ENCODE measurements at places on chromosomes 4 and X. TPM values are rescaled to one million over a fixed set of nuclear protein-coding genes. Genes with fewer than 3 reads are reported as not detected.

GRCh38 chr4:52822972-52823701 is 39.0 kb upstream of the RASL11B start:
- H3K27me3 ChIP-seq = no peaks in the 10 kb centered on the region
- H3K4me3 ChIP-seq = no peak overlapping the region
- H3K27ac ChIP-seq = no peak overlapping the region
- no peaks in the 10 kb centered on the region for H3K4me1 ChIP-seq

CENPVL1 gene
- total RNA-seq = not detected

DNA sequence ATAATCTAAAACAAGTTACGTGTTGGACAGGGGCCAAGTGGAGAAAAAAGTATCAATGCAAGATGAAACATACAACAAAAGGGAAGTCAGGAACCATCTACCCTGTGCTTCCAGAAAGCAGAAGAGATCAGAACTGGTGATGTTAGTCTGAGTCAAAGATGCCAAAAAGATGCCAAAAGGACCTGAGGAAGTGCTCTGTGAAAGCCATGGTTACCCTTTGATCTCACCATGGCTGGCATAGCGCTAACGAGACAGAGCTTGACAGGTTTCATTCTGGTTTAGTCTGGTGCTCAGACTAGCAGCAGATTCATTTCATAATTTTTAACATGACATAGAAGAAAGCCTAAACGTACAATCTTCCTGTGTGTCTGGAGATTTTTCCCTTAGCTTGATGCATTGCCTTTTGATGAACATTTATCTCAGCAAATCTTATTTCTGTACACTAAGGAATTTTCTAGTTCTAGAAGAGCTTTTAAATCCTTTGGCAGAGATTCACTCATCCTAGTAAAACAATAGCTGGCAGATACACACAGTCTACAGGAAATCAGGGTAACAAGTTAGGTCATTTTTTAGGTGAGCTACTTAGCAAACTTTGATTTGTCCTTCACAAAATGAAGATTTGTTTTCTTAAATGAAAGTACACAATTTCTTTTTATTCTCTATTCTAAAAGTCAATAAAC is 87.7 kb downstream of the COL25A1 start:
- H3K27me3 ChIP-seq = peaks cover 3% of the 10 kb centered on the region
- no peak for DNase-seq
- no peak overlapping the region for H3K4me3 ChIP-seq

PDGFRA gene
- total RNA-seq = 0.05 TPM

UGT2A3 gene
- not detected for total RNA-seq

DNA sequence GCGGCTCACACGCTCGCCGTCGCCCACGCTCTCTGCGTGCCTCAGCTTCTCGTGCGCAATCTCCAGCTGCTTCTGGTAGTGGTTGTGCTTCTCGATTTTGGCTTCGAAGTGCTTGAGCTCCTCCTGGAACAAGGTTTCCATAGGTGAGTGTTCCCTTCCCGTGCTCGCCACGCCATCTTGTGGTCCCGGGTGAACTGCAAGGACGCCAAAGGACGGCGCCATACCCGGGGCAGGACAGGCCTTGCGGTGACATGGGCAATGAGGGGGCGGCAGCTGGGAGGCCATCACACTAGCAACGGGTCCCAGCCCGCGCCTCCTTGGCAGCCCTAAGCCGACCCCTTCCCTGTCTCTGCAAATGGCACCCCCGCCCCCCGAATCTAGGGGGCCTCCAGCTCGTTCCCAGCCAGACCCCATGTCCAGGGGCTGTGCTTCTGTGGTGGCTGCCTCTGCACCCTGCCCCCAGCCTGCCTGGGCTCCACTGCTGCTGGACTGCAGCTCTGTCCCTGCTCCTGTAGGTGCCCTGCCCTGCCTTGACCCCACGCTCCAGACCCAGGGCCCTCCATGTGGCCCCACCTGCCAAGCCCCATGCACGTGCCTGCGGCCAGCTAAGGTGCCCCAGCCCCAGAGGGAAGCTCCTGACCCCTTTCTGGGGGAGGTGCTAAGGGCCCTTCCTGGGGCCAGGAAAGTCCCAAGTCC is 17.3 kb downstream of the LRPAP1 start:
- no peaks in the 10 kb centered on the region for H3K27me3 ChIP-seq
- no peak overlapping the region for H3K27ac ChIP-seq
- peak; percentile 57 for DNase-seq
- H3K36me3 ChIP-seq = no peaks in the 10 kb centered on the region
- no peak overlapping the region for H3K4me3 ChIP-seq

PLAC8 gene
- 10.0 TPM for total RNA-seq

GRCh38 chrX:132041015-132041414 is 17.9 kb downstream of the STK26 start:
- no peaks in the 10 kb centered on the region for H3K36me3 ChIP-seq
- no peaks in the 10 kb centered on the region for H3K27me3 ChIP-seq

- no peak overlapping the region for H3K27ac ChIP-seq
- DNase-seq = no peak
- H3K4me1 ChIP-seq = no peaks in the 10 kb centered on the region
- no peaks in the 10 kb centered on the region for H3K27me3 ChIP-seq
- H3K36me3 ChIP-seq = no peaks in the 10 kb centered on the region
- H3K4me3 ChIP-seq = no peak overlapping the region
Observed at GRCh38 chr4:74328501-74328900, 20.2 kb downstream of the EPGN start.

GRCh38 chrX:126658447-126658846 is 105.8 kb upstream of the DCAF12L1 start:
- no peak overlapping the region for H3K27ac ChIP-seq
- no peaks in the 10 kb centered on the region for H3K27me3 ChIP-seq
- no peaks in the 10 kb centered on the region for H3K36me3 ChIP-seq
- DNase-seq = no peak
- no peak overlapping the region for H3K4me3 ChIP-seq

IL13RA2 gene
- total RNA-seq = not detected

SYTL5 gene
- not detected for total RNA-seq

- H3K4me1 ChIP-seq = no peaks in the 10 kb centered on the region
- H3K27me3 ChIP-seq = no peaks in the 10 kb centered on the region
- no peak for DNase-seq
Observed at GRCh38 chr4:92184566-92184965, 119.2 kb upstream of the GRID2 start.

DNA sequence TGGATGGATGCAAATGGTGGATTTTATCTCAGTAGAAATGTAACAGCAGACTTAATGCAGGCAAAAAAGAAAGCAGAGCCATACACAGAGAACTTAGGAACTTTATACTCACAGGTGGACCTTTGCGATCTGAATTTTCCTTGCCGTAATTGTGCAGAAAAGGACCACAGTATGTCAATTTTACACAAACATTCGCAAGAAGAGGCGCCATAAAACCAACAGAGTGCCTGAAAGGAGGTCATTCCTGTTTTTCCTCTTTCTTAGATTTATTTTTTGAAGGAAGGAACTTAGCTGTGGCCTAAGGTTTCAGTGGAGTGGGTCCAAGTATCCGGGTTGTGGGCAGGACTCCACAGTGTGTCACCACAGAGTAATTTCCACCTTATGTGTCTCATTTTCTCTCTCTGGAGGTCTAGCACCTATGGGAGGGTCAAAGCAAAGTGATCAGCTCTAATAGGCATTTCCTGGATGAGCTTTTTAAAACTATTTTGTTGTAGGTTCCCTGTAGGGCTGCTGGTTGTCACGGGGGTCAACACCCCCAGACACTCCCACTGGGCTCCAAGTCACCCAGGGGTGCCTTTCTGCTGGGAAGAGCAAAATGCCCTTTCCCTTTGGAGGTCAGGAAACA is 24.7 kb upstream of the PBDC1 start:
- no peak for DNase-seq
- H3K4me1 ChIP-seq = peaks cover 14% of the 10 kb centered on the region
- H3K27me3 ChIP-seq = no peaks in the 10 kb centered on the region
- H3K27ac ChIP-seq = peak overlapping the region; percentile 99
- H3K36me3 ChIP-seq = no peaks in the 10 kb centered on the region

DNA sequence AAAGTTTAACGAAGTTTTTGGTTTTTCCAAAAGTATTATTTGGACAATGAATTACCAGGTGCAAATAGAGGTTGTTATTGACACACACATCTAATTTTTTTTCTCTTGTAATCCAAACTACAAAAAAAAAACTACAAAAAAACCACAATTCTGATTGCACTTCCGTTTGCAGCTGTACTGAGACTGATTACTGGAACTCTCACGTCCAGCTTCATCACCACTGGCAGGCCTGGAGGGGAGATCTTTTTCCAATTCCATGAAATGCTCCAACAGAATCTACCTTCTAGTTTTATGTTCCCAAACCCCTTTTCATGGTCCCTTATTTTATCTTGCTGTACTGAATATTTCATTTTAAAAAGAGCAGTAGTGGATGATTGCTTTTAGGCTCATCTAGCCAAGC is 1118.3 kb downstream of the C4orf33 start:
- H3K27me3 ChIP-seq = no peaks in the 10 kb centered on the region
- DNase-seq = no peak
- no peak overlapping the region for H3K27ac ChIP-seq
- H3K4me1 ChIP-seq = no peaks in the 10 kb centered on the region
- H3K4me3 ChIP-seq = no peak overlapping the region
- no peaks in the 10 kb centered on the region for H3K36me3 ChIP-seq

- no peaks in the 10 kb centered on the region for H3K4me1 ChIP-seq
- peaks cover 2% of the 10 kb centered on the region for H3K27me3 ChIP-seq
- H3K4me3 ChIP-seq = no peak overlapping the region
- no peaks in the 10 kb centered on the region for H3K36me3 ChIP-seq
- no peak overlapping the region for H3K27ac ChIP-seq
- DNase-seq = no peak
Observed at GRCh38 chr4:123787512-123788080, 391.0 kb downstream of the SPRY1 start.

TREX2 gene
- total RNA-seq = 1.4 TPM

DNA sequence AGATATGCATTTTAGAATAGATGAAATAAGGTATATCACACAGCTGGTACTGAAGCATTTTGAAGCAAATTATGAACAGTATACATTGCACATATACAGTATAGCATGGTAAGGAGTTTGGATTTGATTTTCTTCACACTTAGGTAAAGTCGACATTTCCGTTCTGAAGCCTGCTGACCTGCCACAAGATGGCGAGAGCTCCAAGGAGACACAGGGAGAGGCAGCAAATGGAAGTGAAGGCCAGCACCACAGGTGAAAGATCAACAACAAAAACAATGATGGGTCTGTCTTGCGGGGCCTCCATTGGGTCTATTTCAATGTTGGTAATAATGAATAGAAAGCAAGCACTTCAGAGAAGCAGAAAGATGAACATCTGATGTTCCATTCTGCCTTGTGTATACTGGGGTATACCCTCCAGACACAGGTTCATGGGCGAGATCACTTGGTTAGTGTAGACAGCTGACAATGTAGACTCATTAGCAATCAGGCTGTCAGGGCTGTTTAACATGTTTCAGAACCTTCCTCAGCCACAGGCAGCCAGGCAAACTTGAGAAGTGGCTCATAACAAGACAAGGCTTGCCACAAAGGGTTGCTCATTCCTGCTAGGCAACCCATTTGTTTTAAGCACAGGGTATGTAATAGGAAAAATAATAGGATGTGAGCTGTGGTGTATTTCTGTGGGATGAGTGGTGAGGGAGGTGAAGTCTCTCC is 21.4 kb upstream of the NOX1 start:
- no peaks in the 10 kb centered on the region for H3K36me3 ChIP-seq
- H3K27me3 ChIP-seq = no peaks in the 10 kb centered on the region
- peaks cover 4% of the 10 kb centered on the region for H3K4me1 ChIP-seq
- H3K27ac ChIP-seq = no peak overlapping the region

DNA sequence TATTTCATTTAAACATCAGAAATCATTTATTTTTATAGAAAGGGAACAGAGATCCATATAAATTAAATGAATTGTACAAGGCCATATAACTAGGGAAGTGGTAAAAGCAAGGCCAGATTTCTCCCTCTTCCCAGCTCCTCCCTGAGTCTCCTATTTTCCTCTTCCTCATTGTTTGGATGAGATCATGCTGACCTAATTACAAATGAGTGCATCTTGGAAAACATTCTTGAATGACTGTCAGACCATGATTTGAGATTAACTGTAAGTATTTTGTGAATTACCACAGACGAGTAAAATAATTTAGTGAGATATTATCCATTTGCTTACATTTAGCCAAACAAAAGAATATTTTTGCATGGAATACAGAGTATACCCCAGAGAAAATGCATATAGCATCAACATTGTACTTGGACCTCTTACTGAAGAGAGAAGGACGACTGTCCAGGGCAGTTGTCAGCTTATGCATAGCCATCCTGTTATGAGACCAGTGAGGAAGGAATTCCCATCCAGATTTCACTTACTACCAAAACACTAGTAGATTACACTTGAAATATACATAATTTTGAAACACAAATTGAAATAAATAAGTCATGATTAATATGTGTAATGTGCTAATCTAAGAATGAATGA is 47.3 kb downstream of the SLAIN2 start:
- no peaks in the 10 kb centered on the region for H3K27me3 ChIP-seq
- peaks cover 6% of the 10 kb centered on the region for H3K36me3 ChIP-seq
- no peak overlapping the region for H3K4me3 ChIP-seq
- DNase-seq = no peak
- H3K4me1 ChIP-seq = no peaks in the 10 kb centered on the region

YTHDC1 gene
- total RNA-seq = 91.7 TPM

- H3K36me3 ChIP-seq = no peaks in the 10 kb centered on the region
- DNase-seq = no peak
- no peak overlapping the region for H3K27ac ChIP-seq
- H3K27me3 ChIP-seq = peaks cover 28% of the 10 kb centered on the region
- H3K4me1 ChIP-seq = peaks cover 1% of the 10 kb centered on the region
- H3K4me3 ChIP-seq = no peak overlapping the region
Observed at GRCh38 chr4:56055027-56055977, 106.6 kb downstream of the CEP135 start.

GRCh38 chr4:175109933-175110332 is 191.8 kb downstream of the ADAM29 start:
- DNase-seq = no peak
- no peaks in the 10 kb centered on the region for H3K4me1 ChIP-seq
- no peaks in the 10 kb centered on the region for H3K27me3 ChIP-seq
- peaks cover 31% of the 10 kb centered on the region for H3K36me3 ChIP-seq

- no peak for DNase-seq
- no peak overlapping the region for H3K27ac ChIP-seq
Observed at GRCh38 chr4:80268081-80268823, 1.8 kb downstream of the FGF5 start.

DNA sequence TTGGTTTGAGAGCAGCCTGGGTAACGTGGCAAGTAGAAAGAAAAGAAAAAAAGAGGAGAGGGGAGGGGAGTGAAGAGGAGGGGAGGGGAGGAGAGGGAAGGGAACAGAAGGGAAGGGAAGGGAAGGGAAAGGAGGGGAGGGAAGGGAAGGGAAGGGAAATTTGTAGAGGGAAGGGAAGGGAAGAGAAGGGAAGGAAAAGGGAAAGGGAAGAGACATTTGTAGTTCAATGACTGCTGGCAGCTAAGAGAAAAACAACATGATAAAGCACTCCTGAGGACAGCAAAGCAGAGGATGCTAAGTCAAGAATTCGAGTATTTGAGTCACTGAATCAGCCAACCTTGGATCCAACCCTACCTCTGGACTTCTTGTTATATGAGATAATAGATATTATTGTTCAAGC is 38.2 kb upstream of the BMP2K start:
- H3K27ac ChIP-seq = no peak overlapping the region
- H3K4me1 ChIP-seq = no peaks in the 10 kb centered on the region
- no peaks in the 10 kb centered on the region for H3K27me3 ChIP-seq

DNA sequence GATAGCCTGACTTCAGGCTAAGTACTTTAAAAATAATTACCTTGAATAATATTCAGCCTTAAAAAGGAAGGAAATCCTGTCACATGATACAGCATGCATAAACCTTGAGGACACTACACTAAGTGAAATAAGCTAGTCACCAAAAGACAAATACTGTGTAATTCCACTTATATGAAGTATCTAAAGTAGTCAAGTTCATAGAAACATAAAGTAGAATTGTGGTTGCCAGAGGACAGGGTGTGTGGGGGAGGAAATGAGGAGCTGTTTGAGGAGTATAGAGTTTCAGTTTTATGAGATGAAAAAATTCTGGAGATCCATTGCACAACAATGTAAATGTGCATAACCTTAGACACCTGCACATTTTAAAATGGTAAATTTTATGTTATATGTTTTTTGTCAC is 5.6 kb upstream of the STPG2 start:
- H3K4me1 ChIP-seq = peaks cover 13% of the 10 kb centered on the region
- H3K27me3 ChIP-seq = no peaks in the 10 kb centered on the region
- peaks cover 1% of the 10 kb centered on the region for H3K36me3 ChIP-seq
- DNase-seq = no peak

Measured in natural killer cell treated with Interleukin-12 subunit alpha and Interleukin-12 subunit beta and Interleukin-15 and Interleukin-18, amount 100 ng/mL, for 72 hours (primary cell).